HuH-7 (cell line): ENCODE measurements at places on chromosomes 3 and 15.
A peak's percentile ranks its signal among the peaks of the same experiment; 100 is the strongest.

DNA sequence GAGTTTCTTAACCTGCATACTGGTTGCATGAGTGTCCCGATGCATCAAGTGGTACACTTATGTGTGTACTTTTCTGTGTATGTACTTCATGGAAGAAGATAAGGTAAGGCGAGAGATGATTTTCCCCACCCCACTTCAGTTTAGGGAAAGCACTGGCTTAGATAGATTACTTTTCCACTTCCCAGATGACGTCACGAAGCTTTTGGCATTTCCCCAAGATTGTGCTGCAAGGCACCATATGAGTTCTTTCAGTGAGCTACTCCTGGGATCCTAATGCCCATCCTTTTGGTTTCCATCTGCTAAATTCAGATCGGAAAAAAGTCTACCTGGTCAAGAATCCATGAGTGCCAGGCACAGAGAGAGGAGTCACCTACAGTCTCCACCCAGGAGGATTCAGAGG is 4.5 kb downstream of the IL17RB start:
- DNase-seq = no peak

GRCh38 chr3:126751611-126752302 is 47.7 kb downstream of the CHCHD6 start:
- DNase-seq = no peak

GRCh38 chr3:29936054-29936453 is 655.2 kb downstream of the RBMS3 start:
- no peak for DNase-seq

GRCh38 chr3:72043204-72044133 is 258.5 kb upstream of the PROK2 start:
- DNase-seq = no peak

DNA sequence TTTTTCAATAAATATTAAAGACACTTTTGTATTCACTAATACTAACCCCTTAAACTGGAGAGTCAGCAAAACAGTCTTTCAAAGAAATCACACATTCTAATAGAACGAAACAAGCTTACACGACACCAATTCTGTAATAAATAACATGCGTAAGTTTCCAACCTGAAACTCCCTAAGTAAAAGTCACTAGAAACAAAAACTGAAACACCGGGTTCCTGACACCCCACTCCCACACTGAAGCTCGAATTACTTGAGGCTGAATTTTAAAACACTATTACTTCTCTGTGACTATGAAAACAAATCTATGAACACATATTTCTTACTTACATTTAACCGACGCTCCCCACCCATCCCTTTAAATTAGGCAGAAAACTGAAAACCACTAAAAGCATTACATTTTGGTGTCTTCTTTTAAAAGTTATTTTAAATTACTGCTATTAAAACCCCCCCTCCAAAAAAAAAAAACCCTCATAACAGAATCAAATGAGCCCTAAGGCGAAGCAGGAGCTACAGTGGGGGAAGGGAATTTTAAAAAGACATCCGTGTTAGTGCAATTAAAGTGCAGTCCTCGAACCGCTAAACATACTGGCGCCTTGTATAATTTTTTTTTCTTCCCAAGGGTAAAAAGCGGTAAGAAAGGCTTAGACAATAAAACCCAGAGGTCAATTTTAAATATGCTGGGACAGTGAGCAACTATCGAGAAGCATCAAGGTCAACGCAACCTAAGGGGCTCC is 878 bp downstream of the SPPL2A start:
- DNase-seq = no peak

- DNase-seq = no peak
These were observed 35.1 kb upstream of the SPTBN5 start for GRCh38 chr15:41928637-41929620.

DNA sequence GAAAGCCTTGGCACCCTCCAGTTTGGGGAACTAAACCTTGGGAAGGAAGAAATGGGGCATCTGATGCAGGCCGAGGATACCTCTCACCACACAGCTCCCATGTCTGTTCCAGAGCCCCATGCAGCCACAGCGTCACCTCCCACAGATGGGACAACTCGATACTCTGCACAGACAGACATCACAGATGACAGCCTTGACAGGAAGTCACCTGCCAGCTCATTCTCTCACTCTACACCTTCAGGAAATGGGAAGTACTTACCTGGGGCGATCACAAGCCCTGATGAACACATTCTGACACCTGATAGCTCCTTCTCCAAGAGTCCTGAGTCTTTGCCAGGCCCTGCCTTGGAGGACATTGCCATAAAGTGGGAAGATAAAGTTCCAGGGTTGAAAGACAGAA is 7.7 kb downstream of the MAP1A start:
- no peak for DNase-seq

GRCh38 chr15:80234883-80235282 is 17.1 kb downstream of the CTXND1 start:
- DNase-seq = peak; percentile 49

- DNase-seq = no peak
These were observed 316.6 kb upstream of the UBE2E2 start for GRCh38 chr3:22886439-22887068.

- DNase-seq = no peak
These were observed 19.0 kb downstream of the PCYT1A start for GRCh38 chr3:196268284-196269163.

- no peak for DNase-seq
These were observed 192.5 kb downstream of the ATP10A start for GRCh38 chr15:25670621-25671020.

- no peak for DNase-seq
These were observed 44.9 kb downstream of the PRR23E start for GRCh38 chr3:127237835-127238234.

DNA sequence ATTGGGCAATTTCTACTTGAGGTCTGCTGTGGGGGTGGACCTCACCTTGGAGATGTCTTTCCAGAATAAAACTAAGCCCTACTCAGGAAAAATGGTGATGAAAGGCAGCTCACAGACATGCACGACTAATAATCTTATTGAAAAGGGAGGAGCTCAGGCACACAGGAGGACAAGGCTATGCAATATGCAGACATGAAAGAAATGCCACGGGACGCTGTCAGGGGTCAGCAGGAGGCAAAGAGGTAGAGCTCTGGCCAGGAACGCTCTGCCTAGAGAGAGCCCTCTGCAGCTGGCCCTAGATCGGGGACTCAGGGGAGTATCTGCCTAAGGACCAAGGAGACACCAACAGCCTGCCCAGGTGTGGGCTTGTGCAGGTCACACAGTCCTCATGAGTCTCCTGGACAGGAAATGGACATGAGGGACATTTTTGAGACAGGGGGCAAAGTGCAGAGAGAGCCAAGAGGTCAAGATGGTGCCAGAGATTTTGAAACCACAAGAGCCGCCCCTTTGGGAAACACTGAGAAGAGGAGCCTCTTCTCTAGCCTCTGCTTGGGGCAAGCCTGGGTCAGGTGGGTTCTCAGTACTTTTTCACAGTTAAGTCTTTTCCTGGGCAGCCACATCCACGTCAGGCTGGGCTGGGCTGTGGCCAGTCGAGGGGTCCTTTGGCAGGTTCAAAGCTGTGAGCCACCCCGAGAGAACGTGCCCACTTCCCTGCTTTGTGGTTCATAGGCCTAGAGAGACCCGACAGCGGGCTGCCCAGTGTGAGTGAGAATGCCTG is 23.2 kb downstream of the EAF1 start:
- no peak for DNase-seq

DNA sequence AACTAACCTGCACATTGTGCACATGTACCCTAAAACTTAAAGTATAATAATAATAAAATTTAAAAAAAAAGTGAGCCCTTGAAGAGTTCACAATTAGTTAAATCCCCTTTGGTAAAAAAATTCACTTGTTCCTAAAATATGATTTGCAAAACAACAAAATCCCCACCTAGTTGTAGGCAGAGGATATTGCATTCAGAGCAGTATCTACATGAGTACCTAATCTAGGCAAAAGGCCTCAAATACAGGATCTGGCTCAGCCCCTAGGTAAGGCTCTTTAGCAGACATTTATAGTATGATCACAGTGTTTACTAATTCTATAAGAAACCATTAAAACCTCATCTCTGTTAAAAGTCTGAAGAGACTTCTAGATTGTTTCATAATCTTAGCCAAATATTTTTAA is 89.3 kb upstream of the CCDC80 start:
- no peak for DNase-seq

DNA sequence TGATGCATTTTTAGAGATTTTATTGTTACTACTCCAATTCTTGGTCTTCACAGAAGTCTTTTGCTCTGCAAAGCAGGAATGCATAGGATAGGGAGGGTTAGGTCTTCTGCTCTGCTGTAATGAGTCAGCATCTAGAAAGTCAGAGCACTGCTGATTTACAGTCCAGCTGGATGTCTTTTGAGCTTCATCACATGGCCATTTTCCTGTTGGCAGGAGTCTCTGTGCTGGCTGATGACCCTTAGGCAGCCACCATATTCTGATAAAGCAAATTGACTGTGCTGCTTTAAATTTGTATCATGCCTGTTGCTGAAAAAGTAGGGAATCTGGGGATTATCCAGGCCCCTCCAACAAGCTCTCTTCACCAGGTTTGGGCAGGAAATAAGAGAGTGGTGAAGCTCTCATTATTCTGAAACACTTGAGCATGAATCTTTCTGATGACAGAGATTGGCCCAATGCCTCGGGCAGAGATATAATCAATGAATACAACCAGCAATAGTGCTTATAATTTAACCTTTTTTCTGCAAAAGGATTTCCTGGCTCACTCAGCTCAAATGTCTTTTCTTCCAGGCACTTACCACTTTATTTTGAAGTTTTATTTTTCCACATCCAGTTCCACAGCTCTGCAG is 9.7 kb upstream of the CRBN start:
- DNase-seq = no peak
